KBM-7 (cell line): ENCODE measurements at places on chromosomes 7 and 10.

- DNase-seq, result no peak
Observed at GRCh38 chr10:25896421-25896820, 37.6 kb upstream of the MYO3A start.

- DNase-seq, result no peak
Observed at GRCh38 chr10:99827936-99828335, 45.5 kb downstream of the ABCC2 start.

GRCh38 chr10:11246752-11247467 is 229.2 kb downstream of the CELF2 start:
- DNase-seq, result no peak

DNA sequence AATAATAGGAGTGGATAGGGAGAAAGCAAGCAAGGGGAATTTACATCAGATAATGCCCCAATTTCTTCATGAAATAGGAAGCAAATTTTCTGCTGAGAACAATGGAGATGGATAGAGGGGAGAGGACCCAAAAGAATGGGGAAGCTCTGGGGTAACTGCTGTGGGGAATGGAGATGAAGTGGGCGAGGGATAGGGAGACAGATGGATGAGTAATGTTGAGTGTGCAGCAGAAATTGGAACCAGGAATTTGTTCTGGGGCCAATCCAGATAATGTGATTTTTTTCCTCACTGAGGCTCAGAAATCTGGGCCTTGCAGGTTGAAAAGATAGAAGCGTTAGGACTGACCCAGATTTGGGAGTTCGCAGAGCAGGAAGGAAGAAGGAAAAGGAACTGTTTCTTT is 24.5 kb upstream of the MRC1 start:
- DNase-seq, result no peak

GRCh38 chr10:38038107-38038931 is 27.8 kb downstream of the ZNF33A start:
- no peak for DNase-seq

DNA sequence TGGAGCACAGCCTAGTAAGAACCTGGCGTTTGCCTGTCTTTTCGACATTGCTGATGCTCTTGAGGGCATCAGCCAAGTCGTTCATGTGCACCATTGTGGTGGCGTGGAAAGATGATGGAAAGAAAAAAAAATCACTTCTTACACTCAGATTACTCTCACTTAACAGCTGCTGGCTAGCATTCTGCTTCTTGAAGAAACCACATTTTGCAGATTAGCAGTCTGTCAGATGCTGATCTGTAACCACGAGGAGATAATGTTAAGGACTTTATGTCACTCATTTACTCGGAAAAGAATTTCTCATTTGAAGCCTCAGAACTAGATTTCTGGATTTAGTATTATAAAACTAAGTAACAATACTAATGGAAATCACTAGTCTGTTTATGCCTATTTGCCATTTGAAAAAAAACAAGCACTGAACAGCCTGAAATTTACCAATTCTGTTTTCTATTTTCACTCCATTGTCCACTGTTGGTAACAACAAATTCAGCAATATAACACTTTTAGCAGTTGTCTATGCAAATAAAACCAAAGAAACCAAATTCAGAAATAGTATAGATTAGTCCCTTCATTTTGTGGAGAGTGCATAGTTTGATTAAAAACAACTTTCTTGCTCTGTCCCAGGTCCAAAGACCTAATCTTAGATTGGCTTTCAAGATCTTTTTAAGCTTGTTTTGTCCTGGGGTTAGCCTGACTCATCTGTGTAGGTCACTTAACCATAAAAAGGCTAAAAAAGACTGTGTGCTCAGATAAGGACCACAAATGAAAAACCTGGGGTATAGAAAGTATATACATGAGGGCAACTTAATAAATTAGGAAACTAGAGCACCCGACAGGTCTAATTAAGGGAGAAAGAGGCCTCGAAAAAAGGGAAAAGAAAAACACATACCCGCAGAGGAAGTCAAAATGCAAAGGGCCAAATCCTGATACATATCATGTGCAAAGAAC is 67.5 kb downstream of the NT5C2 start:
- DNase-seq, result peak; percentile 25

GRCh38 chr10:58818900-58819299 is 306.2 kb downstream of the BICC1 start:
- no peak for DNase-seq

- DNase-seq, result no peak
Observed at GRCh38 chr7:1591876-1592275, 22.0 kb upstream of the PSMG3 start.

- DNase-seq, result peak; percentile 7
Observed at GRCh38 chr7:12607134-12607533, 36.6 kb downstream of the SCIN start.

DNA sequence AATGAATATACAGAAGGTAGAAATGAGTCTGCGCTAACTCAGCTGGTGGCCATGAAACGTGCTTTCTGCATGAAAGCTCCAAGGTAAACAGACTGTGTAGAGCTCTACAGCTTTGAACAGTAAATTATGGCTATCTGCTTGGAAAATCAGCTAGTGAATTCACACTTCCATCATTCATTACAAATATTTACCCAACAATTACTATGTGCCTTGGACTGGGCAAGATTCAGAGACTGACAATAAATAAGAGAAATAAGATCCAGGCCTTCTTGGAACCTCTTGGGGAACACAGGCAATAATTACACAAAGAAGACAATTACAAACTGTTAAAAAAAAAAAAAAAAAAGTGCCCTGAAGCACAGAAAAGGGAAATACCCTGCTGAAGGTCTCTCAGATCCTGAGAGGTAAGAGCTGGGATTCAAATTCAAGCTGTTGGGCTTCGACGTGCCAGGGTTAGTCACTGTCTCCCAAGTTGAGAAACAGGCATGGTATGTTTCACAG is 15.8 kb downstream of the TSPAN12 start:
- no peak for DNase-seq

GRCh38 chr7:12146813-12147212 is 64.3 kb upstream of the TMEM106B start:
- DNase-seq, result no peak

DNA sequence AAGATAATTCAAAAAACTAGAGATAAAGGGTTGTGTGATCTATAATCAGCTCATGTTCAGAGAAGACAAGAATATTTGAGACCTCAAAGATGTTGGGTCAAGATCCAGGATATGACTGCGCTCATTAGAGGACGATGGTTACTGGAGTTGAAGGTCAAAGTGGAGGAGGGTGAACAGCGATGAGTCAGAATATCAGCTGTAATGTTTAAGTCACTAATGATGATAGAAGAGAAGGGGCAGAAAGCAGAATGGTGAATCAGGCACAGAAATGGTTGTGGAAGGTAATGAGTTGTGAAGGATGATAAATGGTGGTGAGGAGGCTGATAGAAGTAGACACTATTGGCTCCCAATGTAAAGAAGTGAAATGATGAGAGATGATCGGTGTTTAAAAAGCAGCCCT is 540.3 kb downstream of the INHBA start:
- no peak for DNase-seq

DNA sequence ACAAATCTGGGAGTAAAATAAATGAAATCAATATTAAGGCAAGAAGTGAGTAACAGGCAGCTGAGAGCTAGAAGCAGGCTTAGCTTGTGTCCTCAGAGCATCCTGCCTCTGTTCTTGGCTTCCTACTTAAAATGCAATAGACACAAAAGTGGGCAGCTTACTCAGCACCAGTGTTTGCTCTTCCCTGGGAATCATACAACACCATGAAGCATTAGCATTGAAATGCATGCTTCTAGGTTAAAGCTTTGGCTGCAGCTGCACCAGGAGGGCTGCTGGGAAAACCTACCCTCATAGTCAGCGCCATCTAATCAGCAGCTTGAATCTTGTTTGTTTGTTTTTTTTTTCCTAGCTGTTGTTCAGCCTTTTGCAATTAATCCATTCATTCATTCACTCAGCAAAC is 104.2 kb upstream of the VWC2 start:
- no peak for DNase-seq

GRCh38 chr7:1253681-1254181 is 21.1 kb downstream of the UNCX start:
- no peak for DNase-seq

GRCh38 chr10:86292462-86293395 is 73.9 kb downstream of the GRID1 start:
- no peak for DNase-seq

DNA sequence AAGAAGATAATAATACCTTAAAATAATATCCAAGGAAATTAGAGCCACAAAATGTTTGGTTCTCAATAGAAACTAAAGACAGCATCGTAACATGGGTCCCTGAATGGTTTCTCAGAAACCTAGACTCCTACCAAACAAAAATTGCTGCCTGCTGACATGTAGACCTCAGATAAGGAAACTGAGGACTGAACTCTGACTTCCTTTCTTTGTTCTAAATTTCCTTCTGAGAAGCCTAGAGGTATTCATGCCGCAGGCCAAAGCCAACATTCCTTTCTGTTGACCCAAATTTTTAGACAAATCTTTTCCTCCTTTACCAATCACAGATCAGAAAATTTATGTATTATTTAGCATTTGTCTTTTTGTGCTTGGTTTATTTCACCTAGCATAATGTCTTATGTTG is 816.7 kb upstream of the PHF14 start:
- DNase-seq, result no peak

DNA sequence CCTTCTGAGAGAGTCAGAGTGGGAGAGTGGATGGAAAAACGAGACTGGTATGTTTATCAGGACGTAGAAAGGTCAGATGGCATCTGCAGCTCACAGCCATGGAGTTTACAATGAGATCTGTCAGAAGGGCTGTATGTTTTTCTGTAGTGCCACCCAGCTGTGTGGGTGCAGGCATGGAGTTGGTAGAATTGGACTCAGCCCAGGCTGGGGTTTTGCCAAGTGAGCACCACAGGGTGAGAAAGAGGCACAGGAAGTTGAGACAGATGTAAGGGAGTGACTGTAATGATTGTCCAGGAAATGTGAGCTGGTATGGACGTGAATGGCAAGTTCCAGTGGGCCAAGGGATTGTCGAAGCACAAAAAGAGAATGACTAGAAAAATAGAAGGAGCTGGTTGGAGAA is 9.1 kb upstream of the ZYX start:
- peak; percentile 81 for DNase-seq

DNA sequence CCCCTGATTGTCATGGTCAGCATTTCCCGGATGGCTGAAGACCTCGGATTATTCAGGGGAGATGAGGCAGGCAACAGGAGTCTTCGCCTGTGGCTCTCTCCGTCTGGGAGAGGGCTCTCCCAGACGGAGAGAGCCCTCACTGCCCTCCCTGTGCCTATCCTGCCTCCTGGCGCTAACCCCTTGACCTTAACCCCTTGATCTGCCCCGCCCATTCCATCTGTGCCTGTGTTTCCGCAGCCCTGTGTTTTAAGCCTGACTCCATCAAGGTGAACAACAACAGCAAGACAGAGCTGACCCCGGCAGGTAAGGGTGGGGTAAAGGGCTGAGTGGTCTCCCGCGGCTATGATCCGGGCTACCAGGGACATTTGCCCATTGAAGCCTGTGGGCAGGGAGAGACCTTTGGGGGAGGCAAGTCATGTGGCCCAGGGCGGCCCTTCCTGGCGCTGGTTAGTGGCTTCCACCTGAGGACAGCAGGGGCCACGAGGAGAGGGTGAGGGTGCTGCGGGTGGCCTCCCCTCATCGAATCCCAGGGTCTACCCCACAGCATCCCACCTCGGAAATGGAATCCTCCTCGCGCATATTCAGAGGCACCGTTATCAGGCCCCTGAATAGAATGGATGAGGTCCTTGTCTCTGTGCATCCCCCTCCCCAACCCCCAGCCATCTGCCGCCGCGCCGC is 4.2 kb upstream of the MUC12 start:
- DNase-seq, result no peak

- no peak for DNase-seq
Observed at GRCh38 chr7:26081638-26082037, 70.4 kb upstream of the NFE2L3 start.

GRCh38 chr10:317271-317769 is 182.1 kb downstream of the ZMYND11 start:
- no peak for DNase-seq

GRCh38 chr10:24708081-24708480 is 15.6 kb downstream of the ARHGAP21 start:
- no peak for DNase-seq

DNA sequence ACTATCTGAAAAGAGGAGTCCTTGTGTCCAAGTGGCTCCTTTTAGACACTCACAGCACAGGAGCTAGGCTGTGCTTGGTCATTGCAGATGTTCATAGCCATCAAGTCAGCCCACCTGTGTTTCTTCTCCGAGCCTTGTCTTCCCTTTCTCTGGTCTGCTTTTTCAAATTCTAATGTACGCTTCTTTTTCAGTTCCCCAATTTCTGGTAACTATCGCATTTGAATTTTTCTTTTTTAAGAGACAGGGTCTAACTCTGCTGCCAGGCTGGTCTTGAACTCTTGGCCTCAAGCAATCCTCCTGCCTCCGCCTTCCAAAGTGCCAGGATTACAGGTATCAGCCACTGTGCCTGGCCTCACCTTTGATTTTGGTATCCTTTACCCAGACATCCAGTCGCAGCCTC is 18.9 kb downstream of the APBB1IP start:
- DNase-seq, result no peak

- DNase-seq, result no peak
Observed at GRCh38 chr10:107160866-107161265, 3.6 kb downstream of the SORCS1 start.

GRCh38 chr7:12583922-12584321 is 13.4 kb downstream of the SCIN start:
- DNase-seq, result no peak

- DNase-seq, result no peak
Observed at GRCh38 chr7:97513326-97513725, 218.6 kb upstream of the TAC1 start.

DNA sequence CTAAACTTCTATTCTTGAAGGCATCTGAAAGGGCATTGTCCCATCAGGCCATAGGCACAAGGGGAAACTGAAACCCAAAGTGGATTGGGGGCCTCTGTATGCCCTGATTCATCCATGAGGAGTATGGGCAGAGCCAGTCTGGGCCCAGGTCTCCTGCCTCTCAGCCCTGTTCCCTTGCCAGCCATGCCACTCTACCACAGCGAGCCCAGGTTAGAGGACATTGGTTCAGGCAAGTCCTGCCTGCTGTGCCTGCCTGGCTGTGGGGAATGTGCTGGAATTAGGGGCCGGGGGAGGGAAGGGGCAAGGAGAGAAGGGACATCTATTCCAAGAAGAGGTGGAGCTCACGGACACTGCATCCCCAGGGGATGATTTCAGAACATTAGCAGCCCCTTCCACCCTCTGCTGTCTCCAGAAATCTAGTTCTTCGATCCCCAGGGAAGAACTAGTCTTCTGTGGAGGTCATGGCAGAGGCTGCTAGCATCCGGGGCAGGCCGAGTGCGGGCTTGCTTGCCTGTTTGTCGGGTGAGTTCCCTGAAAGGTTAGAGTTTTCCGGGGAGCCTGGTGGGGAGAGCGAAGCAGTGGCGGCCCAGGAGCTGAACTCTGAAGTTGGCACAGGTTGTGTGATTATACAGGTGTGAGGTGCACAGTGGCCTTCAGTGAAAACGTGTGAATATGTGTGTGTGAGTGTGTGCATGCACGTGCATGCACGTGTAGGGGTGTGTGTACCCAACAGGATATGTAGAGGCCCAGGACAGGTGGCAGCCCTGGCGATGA is 37.8 kb downstream of the TBATA start:
- DNase-seq, result no peak
